ENCODE measurements at places on chromosomes 1 and 21.
A peak's percentile ranks its signal among the peaks of the same experiment; 100 is the strongest.

GRCh38 chr21:44011579-44012473 is at the start of gene TRAPPC10:
Gene TRAPPC10, plus strand, starts transcription at chr21:44012309. Its CDS starts 185 bp downstream, at chr21:44012494.
- no peaks in the 10 kb centered on the region for H3K27me3 ChIP-seq
- DNase-seq, result peak; percentile 87
- H3K27ac ChIP-seq, result peak within 1 kb of the TSS; percentile 98
- no peaks in the 10 kb centered on the region for H3K36me3 ChIP-seq
- H3K4me1 ChIP-seq, result peaks cover 41% of the 10 kb centered on the region

- H3K4me1 ChIP-seq, result no peaks in the 10 kb centered on the region
- no peaks in the 10 kb centered on the region for H3K36me3 ChIP-seq
- H3K27me3 ChIP-seq, result no peaks in the 10 kb centered on the region
- no peak overlapping the region for H3K4me3 ChIP-seq
- DNase-seq, result no peak
- no peak overlapping the region for H3K27ac ChIP-seq
These were observed 25.2 kb upstream of the MAP3K7CL start for GRCh38 chr21:29105218-29105617.

DNA sequence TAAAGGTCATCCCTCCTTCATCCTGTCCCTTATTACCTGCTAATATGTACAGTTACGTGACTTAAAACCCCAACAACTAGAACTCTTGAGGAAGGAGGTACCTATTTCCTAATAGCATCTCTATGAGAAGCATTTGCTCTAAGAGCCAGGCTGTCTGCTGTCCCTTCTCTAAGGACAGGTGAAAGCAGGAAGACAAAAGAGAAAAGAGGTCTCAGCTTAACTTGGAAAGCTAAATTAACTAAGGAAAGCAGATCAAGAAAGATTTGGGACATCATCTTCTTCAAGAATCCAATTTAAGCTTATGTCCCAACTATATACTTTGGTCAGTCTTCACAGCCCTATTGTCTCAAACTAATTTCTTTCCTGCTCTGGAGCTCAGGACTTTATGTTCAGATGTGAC is 2.9 kb downstream of the EGLN1 start:
- H3K4me1 ChIP-seq, result peaks cover 66% of the 10 kb centered on the region
- H3K27ac ChIP-seq, result peak overlapping the region; percentile 99
- no peaks in the 10 kb centered on the region for H3K27me3 ChIP-seq
- H3K4me3 ChIP-seq, result peak overlapping the region; percentile 82
- H3K36me3 ChIP-seq, result no peaks in the 10 kb centered on the region

GRCh38 chr1:51574796-51575195 is 42.1 kb upstream of the OSBPL9 start:
- H3K4me1 ChIP-seq, result peaks cover 9% of the 10 kb centered on the region
- H3K27me3 ChIP-seq, result no peaks in the 10 kb centered on the region
- H3K36me3 ChIP-seq, result no peaks in the 10 kb centered on the region

DNA sequence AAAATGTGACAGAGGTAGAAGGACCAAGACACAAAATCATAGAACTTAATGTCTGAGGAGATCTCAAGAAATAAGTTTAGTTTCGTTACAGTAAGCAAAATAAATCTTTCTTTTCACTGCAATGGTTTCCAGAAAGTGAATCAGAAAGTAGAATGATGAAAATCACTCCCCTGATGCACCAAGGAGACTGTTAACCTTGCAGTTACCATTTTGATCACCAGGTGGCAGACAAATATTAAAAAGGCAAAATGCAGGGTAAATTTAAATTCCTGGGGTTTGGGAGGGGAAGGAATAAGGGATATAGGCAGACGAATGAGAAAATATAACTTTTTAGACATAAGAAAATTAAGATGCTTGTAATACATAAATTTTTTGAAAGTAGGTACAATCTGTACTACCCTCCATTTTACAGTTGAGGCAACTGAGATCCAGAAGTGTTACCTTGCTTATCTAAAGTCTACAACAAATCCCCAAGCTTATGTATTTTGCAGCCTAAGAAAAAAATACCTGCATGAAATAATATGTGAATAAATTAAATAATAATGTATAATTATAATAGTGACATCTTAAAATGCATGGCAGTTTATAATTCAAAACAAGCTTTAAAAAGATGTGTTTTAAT is 253.2 kb downstream of the CRB1 start:
- DNase-seq, result no peak
- no peaks in the 10 kb centered on the region for H3K36me3 ChIP-seq
- H3K27ac ChIP-seq, result no peak overlapping the region
- H3K4me3 ChIP-seq, result no peak overlapping the region

- no peaks in the 10 kb centered on the region for H3K36me3 ChIP-seq
- H3K27ac ChIP-seq, result peak overlapping the region; percentile 93
- peaks cover 44% of the 10 kb centered on the region for H3K4me1 ChIP-seq
These were observed 1.6 kb downstream of the ADGRL2 start for GRCh38 chr1:81802457-81802706.

GRCh38 chr1:226051365-226051764 is 11.2 kb upstream of the H3-3A start:
- peaks cover 18% of the 10 kb centered on the region for H3K4me1 ChIP-seq
- H3K27ac ChIP-seq, result no peak overlapping the region
- no peak for DNase-seq
- no peak overlapping the region for H3K4me3 ChIP-seq
- peaks cover 7% of the 10 kb centered on the region for H3K36me3 ChIP-seq

DNA sequence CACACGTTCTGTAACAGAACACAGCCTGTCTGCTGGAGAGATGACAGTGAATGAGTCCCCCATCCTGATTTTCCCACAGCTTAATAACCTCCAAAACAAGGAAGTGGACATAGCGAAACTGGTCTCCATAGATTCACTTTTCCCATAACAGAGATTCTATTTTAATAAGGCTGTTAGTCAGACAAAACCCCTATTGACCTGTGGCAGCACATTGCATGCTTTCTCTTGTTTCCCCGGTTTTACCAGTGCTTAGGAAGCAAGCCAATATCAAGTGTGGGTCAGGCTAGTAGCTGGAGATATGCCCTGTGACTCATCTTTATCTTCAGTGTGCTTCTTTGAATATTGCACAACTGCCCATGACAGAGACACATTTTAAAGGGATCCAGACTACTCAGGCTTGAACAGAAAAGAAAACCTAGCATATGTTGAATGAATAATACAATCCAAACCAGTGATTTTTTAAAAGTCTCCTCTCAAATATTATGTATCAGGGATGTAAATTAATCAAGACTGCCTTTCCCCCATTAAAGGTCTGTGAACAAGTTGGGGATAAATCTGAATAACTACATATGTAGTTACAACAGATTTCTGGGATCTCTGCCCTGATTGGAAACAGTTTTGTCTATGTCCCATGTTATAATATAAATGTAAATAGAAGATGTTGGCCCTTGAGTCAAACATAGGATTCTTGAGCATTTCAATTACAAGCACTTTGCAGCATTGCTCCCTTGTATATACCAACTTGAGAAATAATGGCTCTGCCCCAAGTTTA is 11.9 kb upstream of the CLDN8 start:
- H3K27me3 ChIP-seq, result no peaks in the 10 kb centered on the region
- peak; percentile 76 for DNase-seq
- H3K4me1 ChIP-seq, result peaks cover 7% of the 10 kb centered on the region

- no peaks in the 10 kb centered on the region for H3K36me3 ChIP-seq
- H3K4me1 ChIP-seq, result peaks cover 4% of the 10 kb centered on the region
- no peak overlapping the region for H3K27ac ChIP-seq
- no peaks in the 10 kb centered on the region for H3K27me3 ChIP-seq
- no peak for DNase-seq
These were observed 191.9 kb upstream of the FMN2 start for GRCh38 chr1:239899747-239900146.

DNA sequence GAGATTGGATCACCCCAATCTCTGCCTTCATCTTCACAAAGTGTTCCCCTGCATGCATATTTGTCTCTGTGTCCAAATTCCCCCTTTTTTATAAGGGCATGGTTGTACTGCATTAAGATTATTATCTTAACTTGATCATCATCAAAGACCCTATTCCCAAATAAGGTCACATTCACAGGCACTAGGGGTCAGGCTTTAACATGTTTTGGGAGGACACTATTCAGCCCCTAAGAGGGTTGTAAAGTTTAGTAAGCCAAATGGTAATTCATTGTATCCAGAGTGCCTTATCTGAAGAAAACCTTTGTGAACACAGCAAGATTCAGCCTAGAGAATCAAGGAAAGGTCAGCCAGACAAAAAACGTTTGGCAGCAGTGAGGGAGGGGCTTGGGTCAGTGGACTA is 317.6 kb upstream of the PLD5 start:
- H3K27ac ChIP-seq, result no peak overlapping the region
- no peaks in the 10 kb centered on the region for H3K27me3 ChIP-seq
- H3K4me1 ChIP-seq, result no peaks in the 10 kb centered on the region
- no peak for DNase-seq

GRCh38 chr1:224922404-224923164 is 6.9 kb upstream of the DNAH14 start:
- H3K36me3 ChIP-seq, result no peaks in the 10 kb centered on the region
- H3K27ac ChIP-seq, result no peak overlapping the region
- no peaks in the 10 kb centered on the region for H3K27me3 ChIP-seq
- DNase-seq, result peak; percentile 34
- H3K4me3 ChIP-seq, result no peak overlapping the region
- H3K4me1 ChIP-seq, result no peaks in the 10 kb centered on the region

DNA sequence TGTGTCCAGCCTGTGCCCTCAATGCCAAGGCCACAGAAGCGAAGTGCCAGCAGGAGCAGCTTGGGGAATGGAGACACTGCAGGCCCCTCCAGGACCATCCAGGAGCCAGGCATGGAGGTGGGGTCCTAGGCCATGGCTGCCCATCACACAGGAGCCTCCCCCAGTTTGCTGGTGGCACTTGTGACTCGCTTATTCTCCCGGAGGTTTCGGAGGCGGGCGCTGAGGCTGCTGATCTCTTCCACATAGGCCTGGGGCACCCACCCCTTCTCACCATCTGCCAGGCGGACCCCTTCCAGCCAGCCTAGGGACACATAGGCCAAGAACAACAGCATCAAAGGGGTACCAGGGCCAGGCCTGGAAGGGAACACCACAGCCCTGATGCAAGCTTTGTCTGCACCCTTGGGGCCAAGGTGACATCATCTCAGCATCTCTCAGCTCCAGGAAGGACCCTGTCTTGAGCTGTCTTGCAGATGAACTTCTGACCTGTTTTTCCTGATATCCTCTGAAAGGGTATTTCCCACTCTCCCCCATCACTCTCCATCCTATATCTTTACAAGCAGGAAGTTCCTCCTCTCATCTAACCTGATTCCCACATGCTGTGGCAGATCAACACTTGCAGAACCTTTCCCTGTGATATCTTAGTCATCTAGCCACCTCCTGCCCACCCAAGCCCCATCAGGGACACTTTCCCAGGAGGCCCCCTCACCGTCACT is 13.9 kb downstream of the ARHGEF19 start:
- no peak overlapping the region for H3K27ac ChIP-seq
- peaks cover 21% of the 10 kb centered on the region for H3K36me3 ChIP-seq
- H3K4me3 ChIP-seq, result no peak overlapping the region
- no peaks in the 10 kb centered on the region for H3K4me1 ChIP-seq

GRCh38 chr1:241311056-241311746 is 45.8 kb downstream of the RGS7 start:
- no peak overlapping the region for H3K27ac ChIP-seq
- no peaks in the 10 kb centered on the region for H3K4me1 ChIP-seq
- no peak overlapping the region for H3K4me3 ChIP-seq
- H3K27me3 ChIP-seq, result no peaks in the 10 kb centered on the region
- no peaks in the 10 kb centered on the region for H3K36me3 ChIP-seq

DNA sequence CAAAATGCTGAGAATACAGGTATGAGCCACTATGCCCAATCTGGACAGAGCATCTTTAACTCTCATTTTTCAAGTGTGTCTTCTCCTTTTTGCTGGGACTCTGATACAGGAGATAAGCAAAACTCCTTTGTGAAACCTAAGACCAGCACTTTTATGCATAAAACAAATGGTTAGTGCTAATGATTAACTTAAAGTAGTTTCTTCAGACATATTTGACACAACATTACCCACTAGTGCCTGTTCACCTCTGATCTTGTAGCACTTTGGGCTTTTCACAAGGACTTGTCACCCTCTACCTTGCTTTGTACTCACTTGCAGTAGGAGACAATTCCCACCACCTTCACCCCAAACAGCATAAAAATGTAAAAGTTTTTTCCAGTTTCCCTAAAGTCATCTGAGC is 216.3 kb downstream of the RGS7 start:
- no peaks in the 10 kb centered on the region for H3K4me1 ChIP-seq
- no peak overlapping the region for H3K4me3 ChIP-seq
- no peaks in the 10 kb centered on the region for H3K27me3 ChIP-seq
- H3K36me3 ChIP-seq, result no peaks in the 10 kb centered on the region
- no peak overlapping the region for H3K27ac ChIP-seq

DNA sequence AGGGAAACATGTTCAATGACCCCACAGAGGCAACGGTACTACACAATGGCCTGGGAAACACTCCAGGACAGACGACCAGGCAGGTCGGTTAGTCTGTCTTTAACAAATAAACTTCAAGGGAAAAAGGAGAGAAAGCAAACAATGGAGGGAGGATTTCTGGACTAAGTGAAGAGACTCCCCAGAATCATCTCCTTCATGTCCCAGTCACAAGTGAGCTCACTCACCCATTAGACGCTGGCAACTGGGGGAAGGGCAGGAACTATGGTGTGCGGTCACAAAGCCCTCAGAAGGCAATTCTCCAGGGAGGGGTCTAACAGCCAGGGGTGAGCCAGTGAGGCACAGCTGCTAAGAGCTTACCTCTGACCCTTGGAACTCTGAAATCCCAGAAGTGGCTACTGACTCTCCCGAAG is 55.7 kb upstream of the NADK start:
- H3K27me3 ChIP-seq, result no peaks in the 10 kb centered on the region
- H3K4me1 ChIP-seq, result peaks cover 11% of the 10 kb centered on the region
- H3K27ac ChIP-seq, result no peak overlapping the region
- H3K4me3 ChIP-seq, result no peak overlapping the region

DNA sequence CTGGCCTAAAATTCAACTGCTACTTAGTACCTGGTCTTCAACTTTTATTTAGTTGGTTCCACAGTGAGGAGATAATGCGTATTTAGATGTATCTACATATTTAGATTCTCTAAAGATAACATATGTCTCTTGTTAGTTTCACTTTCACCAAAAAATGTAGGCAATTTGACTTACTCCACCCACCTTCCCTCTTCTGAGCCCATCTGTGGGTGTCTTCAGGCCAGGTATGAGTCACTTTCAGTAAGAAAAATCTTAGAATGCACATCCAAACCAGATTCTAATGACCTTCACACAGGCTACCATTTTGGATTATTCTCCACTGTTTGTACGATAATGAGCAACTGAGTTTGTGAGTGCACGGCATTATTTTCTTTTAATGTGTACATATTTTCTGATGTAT is 501.7 kb downstream of the NEGR1 start:
- H3K27ac ChIP-seq, result no peak overlapping the region
- no peaks in the 10 kb centered on the region for H3K27me3 ChIP-seq
- peaks cover under 1% of the 10 kb centered on the region for H3K36me3 ChIP-seq
- no peak overlapping the region for H3K4me3 ChIP-seq
- no peak for DNase-seq
- no peaks in the 10 kb centered on the region for H3K4me1 ChIP-seq

- no peaks in the 10 kb centered on the region for H3K36me3 ChIP-seq
- no peak for DNase-seq
- H3K27ac ChIP-seq, result no peak overlapping the region
- H3K27me3 ChIP-seq, result peaks cover 23% of the 10 kb centered on the region
- H3K4me1 ChIP-seq, result peaks cover 27% of the 10 kb centered on the region
These were observed 3.8 kb downstream of the GJB3 start for GRCh38 chr1:34784751-34785221.

- H3K27me3 ChIP-seq, result no peaks in the 10 kb centered on the region
- no peaks in the 10 kb centered on the region for H3K4me1 ChIP-seq
- no peak overlapping the region for H3K4me3 ChIP-seq
- no peak for DNase-seq
These were observed 7.3 kb upstream of the SLC35D1 start for GRCh38 chr1:67061266-67061665.

All from stomach (tissue), 19 donors.